Suppressor macrophage (primary cell): ENCODE measurements at places on chromosomes 4 and X.

- no peak for DNase-seq
Observed at GRCh38 chr4:40991908-40992307, 222.4 kb downstream of the APBB2 start.

GRCh38 chrX:39752815-39753214, 344.9 kb downstream of the BCOR start:
- DNase-seq = peak; percentile 36

DNA sequence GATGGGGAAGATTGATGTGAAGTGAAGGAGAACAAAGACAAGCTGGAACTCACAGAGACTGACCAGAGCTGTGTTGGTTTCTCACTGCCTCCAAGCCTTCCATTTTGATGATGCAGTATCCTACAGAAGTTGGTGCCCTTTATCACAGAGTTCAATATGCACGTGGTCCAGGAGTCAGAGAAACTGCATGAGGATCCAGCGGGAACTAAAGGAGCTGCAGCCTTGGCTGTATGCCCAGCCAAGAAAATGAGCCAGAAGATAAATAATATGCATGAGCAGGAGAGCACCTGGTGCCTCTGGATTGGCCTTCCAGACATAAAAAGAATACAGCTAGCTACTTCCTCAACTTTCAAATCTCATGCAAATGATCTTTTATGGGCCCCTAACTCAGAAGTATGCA, 44.3 kb upstream of the DCLK2 start:
- no peak for DNase-seq

DNA sequence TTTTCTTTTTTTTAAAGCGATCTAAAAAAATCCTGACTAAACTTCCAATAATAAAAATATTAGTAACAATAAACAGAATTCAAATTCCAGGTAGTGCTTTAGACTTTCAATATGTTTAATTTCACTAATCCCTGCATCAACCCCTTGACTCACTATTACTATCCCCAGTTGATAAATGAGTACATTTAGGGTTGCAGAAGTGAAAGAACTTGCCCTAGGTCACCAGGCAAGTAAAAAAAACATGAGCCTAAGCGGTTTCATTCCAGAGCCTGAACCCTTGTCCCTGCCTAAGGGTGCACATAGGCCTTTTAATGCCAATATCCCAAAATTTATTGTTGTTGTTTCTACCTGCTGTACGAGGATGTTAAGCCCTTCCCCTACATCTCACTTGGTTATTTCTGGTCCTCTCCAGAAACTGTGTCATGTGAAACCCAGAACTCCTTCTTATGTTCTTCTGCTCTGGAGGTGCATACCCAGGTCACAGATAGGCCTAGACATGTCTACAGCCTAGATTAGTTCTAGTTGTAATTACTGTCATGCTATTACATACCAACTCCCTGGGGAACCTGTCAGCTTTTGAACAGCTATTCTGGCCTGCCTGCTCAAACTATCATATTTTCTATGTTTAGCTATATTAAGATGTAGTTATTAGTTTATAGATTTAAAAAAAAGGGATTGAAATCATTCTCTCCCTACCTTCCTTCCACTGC, 244.5 kb upstream of the PITX2 start:
- no peak for DNase-seq

GRCh38 chr4:184757810-184758209, 23.9 kb upstream of the CENPU start:
- no peak for DNase-seq

DNA sequence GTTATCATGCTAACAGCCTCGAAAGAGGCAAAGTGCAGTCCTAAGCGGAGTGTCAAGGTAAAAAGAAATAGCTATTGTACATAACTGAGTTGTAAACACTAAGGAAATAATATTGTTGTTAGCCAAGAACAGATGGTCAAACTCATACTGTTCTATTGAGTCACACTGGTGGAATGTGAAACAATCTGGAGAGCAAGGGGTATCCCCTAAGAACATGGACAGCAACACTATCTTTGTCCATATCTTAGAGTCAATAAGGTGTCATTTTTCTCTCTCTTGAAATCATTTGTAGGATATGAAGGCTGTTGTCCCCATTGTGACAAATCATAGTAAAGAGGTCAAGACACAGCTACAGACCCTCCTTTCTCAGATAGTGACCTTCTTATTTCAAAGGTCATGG, 4.5 kb upstream of the PDGFC start:
- no peak for DNase-seq

DNA sequence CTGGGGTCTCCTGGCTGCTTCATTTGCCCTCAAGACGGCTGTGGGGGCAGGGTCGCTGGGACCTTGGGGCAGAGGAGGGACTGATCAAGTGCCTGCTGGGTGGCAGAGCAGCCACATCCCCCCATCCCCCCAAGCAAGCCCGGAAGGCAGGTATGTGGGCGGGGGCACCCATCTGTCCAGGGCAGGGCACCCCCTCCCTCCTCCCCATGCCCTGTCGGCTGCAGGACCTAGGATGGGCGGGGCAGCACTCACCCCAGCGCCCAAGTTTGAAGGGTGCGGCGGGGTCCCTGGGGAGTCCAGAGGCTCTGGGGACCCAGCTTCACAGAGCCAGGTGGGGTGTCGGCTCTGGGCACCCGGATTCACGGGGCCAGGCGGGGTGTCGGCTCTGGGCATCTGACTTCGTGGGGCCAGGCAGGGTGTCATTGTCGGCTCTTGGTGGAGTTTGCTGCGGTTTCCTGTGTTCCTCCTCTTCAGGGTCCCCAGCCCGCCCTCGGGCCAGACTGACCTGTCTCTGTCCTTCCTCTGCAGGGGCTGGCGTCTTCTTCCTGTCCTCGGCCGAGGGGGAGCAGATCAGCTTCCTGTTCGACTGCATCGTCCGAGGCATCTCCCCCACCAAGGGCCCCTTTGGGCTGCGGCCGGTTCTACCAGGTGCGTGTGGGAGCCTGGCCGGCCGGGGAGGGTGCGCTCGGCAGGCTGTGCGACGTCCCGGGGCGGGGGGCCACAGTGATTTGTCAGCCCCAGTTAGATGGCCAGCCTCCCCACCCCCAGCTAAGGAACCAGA, 22.1 kb downstream of the DOK7 start:
- DNase-seq = no peak

- no peak for DNase-seq
Observed at GRCh38 chr4:173782660-173783059, 252.6 kb upstream of the HAND2 start.
